ENCODE measurements at places on chromosomes 16 and 17.

- peak; percentile 95 for DNase-seq
Observed at GRCh38 chr17:43171586-43172487, 823 bp downstream of the NBR1 start.

DNA sequence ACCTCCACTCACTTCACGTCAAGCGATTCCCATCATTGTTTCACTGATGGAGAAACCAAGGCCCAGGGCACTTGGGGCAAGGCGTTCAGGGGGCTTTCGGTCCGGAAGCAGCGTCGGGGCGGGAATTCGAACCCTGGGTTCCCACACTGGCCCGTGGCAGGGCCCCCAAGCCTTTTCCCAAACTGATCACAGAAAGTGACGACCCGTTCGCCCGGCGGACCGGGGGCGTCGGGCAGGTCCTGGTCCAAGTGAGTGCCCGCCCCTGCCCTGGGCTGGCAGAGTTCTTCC, 856 bp upstream of the MON1B start:
- peak; percentile 37 for DNase-seq

DNA sequence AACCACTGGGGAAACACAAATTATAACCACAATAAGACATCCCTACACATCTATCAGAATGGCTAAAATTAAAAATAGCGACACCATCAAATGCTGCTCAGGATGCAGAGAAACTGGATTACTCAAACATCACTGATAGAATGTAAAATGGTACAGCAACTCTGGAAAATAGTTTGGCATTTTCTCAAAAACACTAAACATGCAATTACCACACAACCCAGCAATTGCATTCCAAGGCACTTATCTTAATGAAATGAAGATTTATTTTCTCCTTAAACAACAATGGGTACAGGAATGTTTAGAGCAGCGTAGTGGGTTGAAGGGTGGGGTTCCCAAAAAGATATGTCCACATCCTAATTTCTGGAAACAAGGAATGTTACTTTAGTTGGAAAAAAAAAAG, 309.0 kb upstream of the PMFBP1 start:
- no peak for DNase-seq

DNA sequence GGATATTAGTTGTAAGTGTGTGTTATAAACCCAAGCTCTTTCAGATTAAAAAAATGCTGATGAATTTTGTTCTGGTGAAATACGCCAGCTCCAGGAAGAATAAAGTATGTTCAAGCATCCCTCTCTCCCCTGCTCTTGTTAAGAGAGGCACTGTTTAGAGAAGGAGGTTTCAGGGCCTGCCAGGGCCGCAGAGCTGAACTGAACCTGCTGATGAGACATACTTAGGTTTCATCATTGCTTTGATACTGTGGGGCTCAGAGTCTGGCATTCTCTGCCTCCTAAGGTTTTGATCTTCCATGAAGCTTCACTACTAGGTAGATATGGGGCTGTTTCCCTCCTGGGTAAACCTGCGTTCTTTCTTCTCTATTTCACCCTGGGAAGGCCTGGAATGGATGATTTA, 175.3 kb upstream of the FAM20A start:
- DNase-seq = no peak

- no peak for DNase-seq
Observed at GRCh38 chr17:59369031-59369975, 37.8 kb downstream of the YPEL2 start.

DNA sequence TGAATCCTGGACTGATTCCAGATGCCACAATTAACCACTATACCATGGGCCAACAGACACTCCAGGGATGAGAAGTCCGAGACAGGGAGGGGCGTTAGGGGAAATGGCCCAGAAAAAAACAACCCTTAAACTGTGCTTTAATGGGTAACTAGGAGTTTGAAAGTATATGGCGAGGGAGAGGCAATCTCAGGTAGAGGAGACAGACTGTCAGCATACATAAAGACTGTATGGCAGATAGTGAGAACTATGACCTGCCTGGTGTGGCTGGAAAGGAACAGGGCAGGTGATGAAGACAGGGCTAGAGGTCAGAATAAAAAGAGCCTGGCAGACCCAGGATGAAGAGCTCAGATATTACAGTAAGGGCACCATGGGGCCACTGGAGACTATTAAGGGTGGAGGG, 8.1 kb downstream of the ZZEF1 start:
- DNase-seq = no peak

DNA sequence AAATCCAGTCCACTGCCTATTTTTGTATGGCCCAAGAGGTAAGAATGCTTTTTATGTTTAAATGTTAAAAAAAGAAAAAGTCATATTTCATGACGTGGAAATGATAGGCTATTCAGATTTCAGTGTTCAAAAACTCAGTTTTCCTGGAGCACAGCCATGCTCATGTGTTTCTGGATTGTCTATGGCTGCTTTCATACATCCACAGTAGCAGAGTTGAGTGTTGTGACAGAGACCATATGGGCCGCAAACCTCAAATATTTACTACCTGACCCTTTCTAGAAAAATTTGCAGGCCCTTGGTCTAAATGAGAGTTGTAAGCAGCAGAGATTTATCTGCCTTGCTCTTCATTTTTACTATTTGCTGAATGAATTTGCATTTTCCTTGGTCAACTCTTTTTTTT, 264.1 kb downstream of the CBLN1 start:
- no peak for DNase-seq

GRCh38 chr16:30778549-30779244, 8.3 kb downstream of the ZNF629 start:
- peak; percentile 82 for DNase-seq

DNA sequence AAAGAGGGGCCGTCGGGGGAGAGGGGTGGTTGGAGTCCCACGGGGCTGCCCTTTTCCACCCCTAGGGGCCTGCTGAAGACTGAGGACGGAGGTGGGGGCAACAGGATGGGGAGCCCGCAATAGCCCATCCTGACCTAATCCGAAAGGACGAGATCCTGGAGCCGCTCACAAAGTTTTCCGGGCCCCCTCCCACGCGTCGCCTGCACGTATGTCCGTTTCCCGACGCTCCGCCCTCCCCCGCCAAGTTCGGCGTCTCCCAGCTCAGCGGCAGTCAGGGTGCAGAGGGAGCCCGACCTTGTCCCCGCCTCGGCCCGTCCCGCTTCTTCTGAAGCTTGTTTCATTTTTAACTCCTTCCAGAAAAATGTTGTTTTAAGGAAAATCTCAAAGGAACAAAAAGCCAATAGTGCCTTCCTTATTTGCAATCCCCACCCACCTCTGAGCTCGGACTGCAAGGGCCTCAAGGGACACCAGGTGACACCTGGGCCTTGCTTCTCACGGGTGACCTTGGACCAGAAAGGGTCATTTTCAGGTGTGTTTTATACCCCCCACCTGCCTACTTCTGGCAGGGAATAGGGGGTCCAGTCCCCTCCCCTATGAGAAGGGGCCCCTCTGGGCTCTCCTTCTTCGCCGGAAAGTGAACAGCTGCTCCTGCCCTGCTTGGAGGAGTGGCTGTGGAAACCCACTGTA, 3.4 kb upstream of the ZNF423 start:
- DNase-seq = no peak

- no peak for DNase-seq
Observed at GRCh38 chr17:4375039-4375748, 8.7 kb upstream of the UBE2G1 start.

- DNase-seq = no peak
Observed at GRCh38 chr16:15690296-15690695, 40.3 kb downstream of the NDE1 start.

- peak; percentile 30 for DNase-seq
Observed at GRCh38 chr17:54771409-54771915, 129.2 kb upstream of the TOM1L1 start.

DNA sequence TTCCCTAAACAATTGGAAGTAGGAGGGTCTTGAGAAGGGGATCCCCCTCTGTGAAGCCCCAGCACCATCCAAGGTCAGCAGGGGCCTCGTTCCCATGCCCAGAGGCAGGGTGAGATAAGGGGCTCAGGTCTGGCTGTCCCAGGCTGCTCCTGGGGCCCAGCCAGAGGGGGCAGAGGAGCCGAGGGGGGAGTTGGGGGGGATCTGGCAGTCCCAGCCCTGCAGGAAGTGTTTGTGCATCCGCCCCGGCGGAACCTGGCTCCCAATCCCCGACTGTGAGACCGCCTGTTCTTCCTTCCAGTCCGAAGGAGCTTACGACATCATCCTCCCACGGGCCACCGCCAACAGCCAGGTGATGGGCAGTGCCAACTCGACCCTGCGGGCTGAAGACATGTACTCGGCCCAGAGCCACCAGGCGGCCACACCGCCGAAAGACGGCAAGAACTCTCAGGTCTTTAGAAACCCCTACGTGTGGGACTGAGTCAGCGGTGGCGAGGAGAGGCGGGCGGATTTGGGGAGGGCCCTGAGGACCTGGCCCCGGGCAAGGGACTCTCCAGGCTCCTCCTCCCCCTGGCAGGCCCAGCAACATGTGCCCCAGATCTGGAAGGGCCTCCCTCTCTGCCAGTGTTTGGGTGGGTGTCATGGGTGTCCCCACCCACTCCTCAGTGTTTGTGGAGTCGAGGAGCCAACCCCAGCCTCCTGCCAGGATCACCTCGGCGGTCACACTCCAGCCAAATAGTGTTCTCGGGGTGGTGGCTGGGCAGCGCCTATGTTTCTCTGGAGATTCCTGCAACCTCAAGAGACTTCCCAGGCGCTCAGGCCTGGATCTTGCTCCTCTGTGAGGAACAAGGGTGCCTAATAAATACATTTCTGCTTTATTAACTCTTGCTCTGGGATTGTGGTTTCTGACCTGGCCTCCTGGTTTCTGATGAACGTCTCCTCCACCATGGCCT, 14.9 kb downstream of the GPRC5C start:
- no peak for DNase-seq

GRCh38 chr17:7803981-7804380, 30.0 kb upstream of the KDM6B start:
- DNase-seq = no peak

- DNase-seq = no peak
Observed at GRCh38 chr16:49275050-49275730, 6.4 kb downstream of the CBLN1 start.

GRCh38 chr16:51508490-51509212, 357.6 kb upstream of the SALL1 start:
- no peak for DNase-seq

DNA sequence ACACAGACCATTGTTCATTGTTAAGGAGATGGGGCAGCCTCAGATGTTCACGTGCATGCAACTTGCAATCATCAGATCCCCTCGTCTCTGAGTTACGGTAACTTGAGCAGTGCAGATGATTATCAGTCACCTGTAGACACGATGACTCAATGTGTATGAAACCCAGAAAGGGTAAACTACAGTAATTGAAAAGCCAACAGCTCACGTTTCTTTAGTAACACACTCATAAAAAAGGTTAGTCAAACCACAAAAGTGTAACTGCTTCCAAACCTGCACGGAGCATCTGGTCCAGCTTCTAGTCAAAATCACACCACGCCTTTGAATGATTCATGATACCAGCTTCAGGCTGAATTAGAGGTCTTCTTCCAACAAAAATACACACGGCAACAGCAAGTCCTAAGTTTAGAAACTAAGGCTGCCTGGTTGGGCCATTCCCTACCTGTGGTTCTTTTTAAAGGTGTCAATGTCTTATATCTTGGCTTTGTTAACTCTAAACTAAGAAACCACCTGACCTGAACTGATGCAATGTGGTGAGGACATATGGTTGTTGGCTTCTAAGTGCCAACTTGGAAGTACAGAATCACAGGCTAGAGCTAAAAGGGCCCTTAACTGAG, 32.3 kb downstream of the GRB7 start:
- DNase-seq = no peak

GRCh38 chr17:15511142-15511541, 43.7 kb upstream of the CDRT4 start:
- no peak for DNase-seq

DNA sequence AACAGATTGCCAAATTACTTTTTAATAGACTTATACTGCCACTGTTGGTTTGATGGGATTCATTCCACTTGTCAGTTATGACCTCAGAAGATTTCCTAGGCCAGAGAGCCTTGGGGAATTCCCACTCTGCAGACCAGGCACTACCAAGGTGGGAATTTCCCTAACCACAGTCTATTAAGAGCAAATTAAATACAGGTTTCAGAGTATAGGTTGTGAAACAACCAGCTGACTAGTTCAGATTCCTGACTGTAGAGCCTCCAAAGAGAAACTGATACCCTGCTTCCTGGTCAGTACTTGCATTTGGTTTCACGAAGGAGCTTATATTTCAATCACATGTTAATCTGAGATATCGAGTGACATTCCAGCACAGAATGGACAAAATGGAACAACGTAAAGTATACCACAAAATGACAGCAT, 186.5 kb downstream of the STX8 start:
- no peak for DNase-seq

DNA sequence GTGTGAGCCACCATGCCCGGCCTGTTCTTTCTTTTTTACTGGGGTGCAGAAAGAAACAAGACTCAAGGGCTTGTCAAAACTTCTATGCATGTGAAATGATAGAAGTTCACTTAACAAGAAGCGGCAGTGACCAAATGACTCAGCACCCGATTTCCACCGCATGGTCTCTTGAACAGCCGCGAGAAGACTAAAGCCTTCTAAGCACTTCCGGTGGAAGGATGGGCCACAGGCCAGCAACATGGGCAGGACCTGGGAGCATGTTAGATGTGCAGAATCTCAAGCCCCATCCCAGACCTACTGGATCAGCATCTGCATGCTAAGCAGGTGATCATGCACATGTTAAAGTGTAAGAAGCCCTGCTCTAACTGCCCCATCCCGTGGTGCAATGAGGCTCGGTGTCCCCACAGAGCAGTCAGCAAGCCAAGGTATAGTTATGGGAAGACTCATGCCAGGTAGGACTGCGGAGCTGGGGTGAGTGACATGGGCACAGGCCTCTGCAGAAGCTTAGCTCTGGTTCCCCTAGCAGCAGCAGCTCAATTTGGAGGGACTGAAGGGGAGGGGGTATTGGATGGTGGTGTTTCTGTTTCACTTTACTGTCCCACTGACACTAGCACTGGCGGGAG, 88.5 kb upstream of the HNF1B start:
- DNase-seq = no peak

GRCh38 chr17:36069136-36069535, 5.1 kb downstream of the CCL18 start:
- DNase-seq = no peak

DNA sequence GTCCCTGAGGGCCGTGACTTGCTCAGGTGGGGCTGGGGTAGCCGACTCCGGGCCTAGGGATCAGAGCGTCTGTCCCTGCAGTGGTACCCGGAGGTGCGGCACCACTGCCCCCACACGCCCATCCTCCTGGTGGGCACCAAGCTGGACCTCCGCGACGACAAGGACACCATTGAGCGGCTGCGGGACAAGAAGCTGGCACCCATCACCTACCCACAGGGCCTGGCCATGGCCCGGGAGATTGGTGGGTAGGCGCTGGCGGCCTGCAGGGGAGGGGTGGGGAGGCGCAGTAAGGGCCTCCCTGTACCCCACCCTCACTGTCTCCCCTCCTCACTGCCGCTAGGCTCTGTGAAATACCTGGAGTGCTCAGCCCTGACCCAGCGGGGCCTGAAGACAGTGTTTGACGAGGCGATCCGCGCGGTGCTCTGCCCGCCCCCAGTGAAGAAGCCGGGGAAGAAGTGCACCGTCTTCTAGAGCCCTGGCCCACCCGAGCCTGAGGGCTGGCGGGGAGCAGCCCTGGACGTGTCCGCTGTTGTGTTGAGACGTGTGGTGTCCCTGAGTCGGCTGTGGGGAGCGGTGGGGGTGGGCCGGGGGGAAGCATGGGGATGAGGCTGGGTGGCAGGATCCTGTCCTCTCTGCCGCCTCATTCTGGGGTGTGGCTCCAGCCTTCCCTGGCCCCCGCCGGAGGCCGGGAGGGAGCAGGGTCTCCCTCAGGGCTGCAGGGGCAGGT, 2.0 kb downstream of the RAC3 start:
- no peak for DNase-seq

Measured in OCI-M1 (cell line).